ENCODE measurements at places on chromosomes 11 and 22.

- no peak for DNase-seq
Measured at GRCh38 chr11:125756050-125756449, 10.0 kb downstream of the PATE1 start.

DNA sequence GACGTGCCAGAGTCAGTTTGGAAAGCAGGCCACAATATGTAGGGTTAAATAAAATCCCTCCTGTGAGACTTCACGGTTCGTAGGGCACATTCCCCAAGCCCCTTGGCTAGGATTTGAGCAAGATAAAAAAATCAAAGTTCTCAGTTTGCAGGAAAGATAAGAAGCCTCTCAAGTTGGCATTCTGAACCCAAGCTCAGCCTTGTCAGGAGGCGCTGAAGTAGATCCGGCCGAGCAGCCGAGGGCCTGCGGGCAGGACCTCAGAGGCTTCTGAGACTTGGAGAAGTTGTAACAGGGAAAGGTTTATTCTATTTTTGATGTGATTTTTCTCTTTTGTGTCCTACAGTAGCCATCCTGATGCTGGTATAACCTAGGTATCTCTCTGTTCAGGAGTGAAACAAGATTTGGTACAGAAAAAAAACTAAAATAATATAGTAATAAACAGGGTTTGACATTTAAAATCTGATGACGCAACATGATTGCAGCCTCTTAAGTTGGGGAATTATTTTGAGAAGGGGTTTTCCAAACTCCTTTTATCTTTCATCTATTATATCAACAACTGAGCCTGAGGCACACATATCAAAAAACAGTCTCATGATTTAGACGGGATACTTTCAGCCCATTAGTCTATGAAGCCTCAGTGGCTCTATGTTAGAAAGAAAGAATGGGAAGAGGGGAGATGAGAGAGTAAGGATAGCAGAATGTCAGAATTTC lies 10.1 kb downstream of the PATE2 start:
- no peak for DNase-seq

- DNase-seq, result no peak
Measured at GRCh38 chr22:41674846-41675340, 13.8 kb downstream of the SNU13 start.

DNA sequence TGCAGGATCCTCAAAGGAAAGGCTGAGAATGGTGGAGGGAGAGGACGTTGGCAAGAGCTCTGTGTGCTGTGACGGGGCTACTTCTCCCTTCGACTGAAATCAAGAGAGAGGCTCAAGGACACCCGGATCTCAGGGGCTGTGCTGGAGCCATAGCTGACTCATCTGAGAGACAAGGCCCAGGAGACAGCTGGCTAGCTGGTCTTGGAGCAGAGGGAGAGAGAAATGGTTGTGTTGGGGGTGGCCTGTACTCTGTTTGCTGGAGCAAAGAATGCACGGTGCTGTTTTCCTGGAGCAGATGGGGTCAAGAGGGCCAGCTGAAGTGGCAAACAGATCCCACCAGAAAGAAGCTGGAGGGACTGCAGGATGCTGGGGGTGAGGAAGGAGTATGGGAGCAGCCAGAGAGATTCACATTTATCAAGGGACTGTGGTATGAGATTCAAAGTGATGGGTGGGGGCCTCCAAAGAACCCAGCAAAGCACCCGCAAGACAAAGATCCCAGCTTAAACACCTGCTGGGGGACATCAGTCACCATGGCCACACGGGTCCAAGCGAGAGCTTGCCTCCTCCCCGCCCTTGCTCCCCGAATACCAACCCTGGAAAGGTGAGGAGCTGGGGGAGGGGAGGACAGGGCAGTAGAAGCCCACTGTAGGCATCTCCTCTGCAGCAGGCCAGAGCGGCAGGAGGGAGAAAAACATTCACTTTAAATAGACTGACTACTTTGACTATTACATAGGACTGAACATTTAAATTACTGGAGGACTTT lies 40.8 kb downstream of the MAP6 start:
- DNase-seq, result no peak

DNA sequence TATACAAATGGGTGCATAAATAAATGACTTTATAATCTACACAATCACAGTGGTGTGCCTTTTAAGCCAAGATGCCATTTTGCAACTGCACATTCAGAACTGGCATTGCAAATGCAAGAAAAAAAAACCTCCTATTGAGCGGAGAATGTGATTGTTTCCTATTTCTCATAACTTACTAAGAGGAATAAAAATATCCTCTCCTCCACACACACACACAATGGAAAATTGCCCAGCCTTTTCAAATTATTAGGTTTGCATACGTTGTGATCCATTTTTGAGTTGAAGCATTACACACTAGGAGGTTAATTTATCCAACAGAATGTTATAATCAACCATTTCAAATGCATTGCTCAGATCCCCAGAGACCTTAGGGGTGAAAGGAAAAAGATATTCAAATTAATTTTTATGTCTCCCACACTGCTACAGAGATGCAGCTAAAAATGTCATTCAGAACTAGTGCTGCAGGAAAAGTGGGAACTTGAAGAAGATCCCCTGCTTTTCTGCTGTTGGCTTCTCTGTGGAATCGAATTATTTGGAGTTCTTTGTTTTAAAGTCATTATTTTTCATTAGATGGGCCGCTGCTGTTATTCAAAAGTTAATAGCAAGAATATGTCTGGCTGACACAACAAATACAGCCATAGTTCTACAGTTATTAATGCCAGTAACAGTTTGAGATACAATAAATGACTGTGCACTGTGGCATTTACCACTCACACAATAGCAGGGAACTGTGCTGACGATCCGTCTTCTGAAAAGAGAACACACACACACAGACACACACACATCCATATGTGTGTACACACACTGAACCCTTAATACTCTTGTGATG lies 299.9 kb upstream of the ANO5 start:
- DNase-seq, result no peak

DNA sequence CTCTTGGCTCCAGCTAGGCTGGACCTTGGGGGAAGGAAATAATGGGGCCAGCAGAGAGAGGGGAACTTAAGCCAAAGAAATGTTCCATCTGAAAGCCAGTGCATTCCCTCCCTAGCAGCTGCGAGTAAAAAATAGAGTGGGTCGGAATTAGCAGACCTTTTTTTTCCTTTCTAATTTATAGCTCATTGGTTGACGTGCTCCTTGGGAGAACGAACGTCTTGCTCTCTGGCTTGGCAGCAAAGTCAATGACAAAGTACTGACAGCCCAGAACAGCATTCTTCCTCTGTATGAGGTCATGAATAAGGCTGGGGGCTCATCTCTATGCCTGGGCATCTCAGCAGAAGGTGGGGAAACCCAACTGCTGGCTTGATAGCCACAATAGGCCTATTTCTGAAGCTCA lies 65.0 kb downstream of the SEZ6L start:
- no peak for DNase-seq

DNA sequence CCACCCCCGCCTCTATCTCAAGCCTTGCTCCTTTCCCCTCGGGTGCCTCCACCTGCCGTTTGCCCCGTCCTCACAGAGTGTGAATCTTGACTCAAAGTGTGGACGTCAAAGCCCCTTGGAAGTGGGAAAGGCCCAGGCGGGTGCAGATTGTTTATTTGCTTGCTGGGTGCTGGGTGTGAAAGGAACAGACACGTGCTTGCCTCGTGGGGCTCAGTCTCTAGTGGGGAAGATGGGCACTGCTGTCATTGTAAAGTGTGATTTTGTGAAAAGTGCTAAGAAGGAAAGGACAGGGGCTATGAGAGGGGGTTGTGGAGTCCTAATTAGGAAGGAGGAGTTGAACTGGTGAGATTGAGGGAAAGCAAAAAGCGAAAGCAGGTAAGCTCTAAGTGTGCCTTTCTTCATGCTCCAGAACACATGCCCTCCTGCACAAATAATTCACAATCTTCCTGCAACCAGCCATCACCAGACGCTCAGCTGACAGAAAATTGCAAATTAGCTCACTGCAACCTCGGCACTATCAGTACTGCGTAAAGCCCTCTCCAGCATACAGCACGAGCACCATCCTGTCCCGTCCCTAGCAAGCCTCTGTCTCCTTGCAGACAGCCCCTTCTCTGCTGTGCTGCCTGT lies 9.7 kb upstream of the GCAT start:
- DNase-seq, result no peak

DNA sequence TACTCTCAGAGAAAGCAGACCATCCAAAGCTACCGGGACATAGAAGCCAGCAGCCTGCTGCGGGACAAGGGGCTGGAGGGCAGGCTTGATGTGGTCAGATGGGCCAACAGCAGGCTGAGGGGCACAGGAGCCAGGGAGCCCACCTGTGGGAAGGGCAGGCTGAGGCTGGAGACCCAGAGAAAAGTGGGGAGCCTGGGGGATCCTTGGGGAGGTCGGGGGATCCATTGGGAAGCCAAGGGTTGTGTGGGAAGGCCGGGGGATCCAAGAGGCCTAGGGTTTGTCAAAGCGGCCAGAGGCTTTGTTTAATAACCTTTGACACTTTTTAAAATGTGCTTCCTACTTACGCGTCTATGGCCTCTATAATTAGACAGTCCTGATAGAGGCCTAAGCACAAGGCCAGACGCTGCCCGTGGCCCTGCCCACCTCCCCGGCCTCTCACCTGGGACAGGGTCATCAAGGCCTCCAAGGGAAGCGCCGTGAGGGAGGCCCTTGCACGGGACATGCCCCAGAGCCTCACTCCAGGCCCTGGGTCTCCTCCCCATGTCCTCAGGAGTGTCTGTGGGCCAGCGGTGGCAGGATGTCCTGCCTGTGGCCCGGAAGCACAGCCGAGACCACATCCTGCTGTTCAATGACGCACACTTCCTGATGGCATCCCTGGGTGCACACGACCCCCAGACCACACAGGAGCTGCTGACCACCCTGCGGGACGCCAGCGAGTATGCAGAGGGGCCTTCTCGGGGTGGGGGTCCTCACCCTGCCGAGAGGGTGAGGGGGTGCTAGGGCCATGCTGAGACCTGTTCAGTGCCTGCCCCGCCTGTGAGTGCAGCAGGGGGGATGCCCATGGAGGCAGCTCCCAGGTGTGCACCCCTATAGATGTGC lies 8.6 kb upstream of the GTSE1 start:
- no peak for DNase-seq

DNA sequence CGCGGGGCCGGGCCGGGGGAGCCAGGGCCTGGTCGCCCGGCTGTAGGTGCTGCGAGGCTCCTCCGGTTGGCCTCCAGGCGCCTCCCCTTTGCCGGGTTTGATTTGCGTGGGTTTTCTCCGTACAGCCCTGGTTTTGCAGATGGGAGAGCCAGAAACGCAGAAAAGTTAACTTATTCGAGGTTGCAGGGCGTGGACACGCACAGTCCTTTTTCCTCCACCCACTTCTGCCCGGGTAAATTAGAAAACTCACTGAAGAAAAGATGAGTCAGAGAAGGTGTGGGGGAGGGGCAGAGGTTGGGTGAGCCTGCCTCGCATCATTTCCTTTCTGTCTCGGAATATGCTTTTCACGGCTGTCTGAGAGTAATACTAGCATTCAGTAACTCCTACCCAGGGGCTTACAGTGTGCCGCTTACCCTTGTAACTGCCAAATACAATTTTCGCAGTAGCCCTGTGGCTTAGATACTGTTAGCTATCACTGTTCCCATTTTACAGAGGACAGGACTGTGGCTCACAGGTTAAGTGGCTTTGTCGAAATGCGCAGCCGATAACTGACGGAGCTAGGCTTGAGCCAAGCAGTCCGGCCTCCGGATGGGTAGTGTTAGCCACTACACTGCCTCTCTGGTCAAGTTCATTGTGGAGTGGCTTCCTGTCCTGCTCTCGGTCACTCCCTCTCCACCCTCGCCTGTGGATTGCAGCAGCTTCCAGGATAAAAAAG lies 812 bp downstream of the FADD start:
- DNase-seq, result no peak

GRCh38 chr11:96150609-96151008 lies 192.4 kb downstream of the MAML2 start:
- no peak for DNase-seq

- no peak for DNase-seq
Measured at GRCh38 chr22:48053486-48053885, 1291.0 kb downstream of the TBC1D22A start.

DNA sequence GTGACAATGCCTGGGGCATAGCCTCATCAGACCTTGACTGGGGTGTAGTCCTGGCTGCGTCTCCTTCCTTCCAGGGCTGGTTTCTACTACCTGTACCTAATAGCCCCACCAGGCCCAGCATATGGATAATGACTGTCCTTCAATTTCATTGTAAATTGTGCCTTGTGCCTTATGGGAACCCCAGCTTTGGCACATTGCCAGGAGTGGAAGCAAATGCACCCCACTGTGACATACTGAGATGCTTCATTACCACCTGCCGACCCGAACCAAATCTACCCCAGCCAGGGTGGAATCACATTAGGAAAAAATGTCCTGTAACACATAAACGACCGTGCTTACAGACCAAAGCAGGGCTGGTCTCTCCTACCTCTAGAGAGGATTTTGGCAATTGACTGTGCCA lies 7.3 kb downstream of the TOP3B start:
- DNase-seq, result no peak

DNA sequence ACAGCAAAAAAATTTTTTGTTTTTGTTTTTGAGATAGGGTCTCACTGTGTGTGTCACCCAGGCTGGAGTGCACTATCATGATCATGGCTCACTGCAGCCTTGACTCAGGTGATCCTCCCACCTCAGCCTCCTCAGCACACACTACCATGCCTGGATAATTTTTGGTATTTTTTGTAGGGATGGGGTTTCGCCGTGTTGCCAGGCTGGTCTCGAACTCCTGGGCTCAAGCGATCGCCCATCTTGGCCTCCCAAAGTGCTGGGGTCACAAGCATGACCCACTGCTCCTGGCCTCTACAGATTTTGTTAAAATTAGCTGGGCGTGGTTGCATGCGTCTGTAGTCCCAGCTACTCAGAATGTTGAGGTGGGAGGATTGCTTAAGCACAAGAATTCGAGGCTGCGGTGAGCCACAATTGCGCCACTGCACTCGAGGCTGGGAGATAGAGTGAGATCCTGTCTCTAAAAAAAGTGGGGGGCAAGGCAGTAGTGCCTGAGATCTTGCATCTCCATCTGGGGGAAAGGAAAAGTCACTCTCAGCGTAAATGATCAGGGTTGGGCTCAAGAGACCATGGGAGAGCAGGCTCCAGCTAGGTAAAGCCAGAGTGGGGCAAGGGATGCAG lies 10.6 kb upstream of the DGKZ start:
- DNase-seq, result no peak

- DNase-seq, result no peak
Measured at GRCh38 chr11:20760811-20761210, 91.4 kb downstream of the NELL1 start.

GRCh38 chr22:29270475-29271271 lies 2.6 kb downstream of the EWSR1 start:
- DNase-seq, result no peak

DNA sequence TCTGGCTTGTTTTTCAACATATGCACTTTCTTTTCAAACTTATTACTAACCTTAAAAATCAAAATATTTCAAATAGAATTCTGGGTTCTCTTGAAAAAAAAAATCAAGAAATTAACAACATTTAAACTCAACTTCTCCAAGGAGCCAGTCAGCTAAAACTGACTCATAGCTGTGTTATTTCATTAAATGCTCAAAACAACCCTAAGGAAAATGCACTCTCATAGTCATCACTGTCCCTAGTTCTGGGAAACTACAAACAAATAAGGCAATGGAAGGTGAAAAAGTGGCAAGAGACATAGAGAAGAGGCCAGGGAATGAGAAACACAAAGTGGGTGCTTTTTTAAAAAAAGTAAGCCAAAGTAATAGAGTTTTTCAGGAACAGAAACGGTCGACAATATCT lies 4.1 kb upstream of the ARHGAP20 start:
- DNase-seq, result no peak

GRCh38 chr11:73431396-73431795 lies 55.2 kb downstream of the RELT start:
- DNase-seq, result no peak

- no peak for DNase-seq
Measured at GRCh38 chr22:43449205-43449830, 37.5 kb downstream of the MPPED1 start.
